Naive thymus-derived CD4-positive, alpha-beta T cell (primary cell): ENCODE measurements at places on chromosomes 3 and 15. TPM values are rescaled to one million over a fixed set of nuclear protein-coding genes. Genes with fewer than 3 reads are reported as not detected.

DNA sequence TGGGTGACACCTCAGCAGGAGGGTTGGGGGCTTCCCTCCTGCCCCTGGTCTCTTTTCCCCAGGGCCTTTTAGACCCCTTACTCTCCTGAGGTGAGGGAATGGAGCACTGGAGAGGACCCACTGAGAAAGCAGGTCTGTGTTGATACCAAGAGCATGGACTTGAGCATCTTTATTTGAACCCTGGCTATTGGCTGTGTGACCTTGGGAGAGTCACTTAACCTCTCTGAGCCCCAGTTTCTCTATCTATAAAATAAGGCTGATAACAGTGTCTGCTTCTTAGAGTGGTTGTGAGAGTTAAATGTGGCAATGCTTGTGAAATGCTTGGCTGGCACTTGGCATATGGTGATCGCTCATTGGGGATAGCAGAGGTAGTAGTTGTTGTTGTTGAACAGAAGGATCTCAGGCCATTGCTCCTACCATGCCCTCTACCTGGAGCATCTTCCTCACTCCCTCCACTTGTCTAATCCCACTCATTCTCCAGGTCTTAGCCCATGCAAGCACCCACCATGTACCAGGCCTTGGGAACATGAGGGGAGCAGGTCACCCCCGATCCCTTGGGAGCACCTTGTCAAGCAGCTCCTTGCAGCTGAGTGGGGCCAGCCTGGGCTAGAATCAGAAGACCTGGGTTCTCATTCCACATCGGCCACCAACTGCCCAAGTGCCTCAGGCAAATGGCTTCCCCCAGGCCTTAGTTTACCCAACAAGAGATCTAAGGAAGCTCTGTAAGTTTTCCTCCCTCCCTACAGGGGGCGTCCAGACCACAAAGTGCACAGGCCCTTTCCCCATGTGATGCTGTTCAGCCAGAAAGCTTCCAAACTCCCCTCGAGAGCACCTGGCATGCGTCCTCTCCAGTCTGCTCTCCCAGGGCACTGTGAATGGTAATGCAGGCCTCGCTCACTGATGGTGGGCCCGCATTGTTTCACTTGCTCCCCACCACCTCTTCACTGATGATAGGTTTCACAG, 96.7 kb downstream of the LSM3 start:
- DNase-seq, result no peak

DNA sequence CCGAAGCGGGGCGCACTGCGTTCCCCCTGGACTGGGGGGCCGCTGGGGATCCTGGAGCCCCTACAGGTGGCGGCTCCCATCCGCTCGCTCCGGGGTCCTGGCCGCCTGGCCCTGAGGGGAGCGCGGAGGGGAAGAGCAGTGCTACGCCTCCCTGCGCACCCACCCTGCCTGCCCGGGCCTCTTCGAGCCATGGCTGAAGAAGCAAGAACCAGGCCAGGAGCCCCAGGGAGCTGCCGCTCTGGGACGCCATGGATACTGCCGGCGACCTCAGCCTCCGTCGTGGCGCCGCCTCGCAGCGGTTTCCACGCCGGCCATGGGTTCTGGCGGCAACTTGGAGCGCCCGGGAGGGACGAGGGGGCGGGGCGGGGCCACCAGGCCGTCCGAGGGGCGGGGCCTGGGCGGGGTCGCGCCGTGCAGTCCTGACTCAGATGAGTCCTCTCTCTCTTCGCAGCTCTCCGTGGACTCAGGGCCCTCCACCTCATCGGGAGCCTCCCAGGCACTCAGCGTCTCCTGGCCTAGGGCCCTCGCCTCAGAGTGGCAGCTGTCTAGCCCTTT, 50.9 kb downstream of the MYL3 start:
- DNase-seq, result peak; percentile 45

ANKRD63 gene
- total RNA-seq, result 0.27 TPM

- no peak for DNase-seq
Measured at GRCh38 chr3:23840521-23840920, 34.8 kb downstream of the UBE2E1 start.

DNA sequence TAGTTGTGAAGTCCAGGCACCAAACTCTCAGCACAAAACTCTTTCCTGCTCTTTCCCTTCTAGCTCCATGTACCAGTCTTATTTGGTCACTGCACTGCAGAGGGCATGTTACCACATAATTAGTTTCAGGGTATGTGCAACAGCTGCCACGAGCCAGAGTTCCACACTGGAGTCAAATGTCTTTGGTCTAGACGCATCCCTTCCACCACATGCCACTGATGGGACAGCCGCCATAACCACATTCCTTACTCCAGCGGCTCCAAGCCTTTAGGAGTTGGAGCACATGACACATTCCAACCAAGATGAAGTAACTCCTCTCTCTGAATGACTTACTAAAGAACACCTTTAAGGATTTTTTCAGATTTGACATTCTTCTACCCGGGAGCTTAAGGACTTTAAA, 153.4 kb downstream of the ERC2 start:
- no peak for DNase-seq
